Activated T-cell treated with anti-CD3 and anti-CD28 coated beads, Interleukin-2, amount 50 U/mL, for 24 hours (primary cell): ENCODE measurements at places on chromosomes 6 and 20.

GRCh38 chr20:3775457-3776108 is 5.7 kb downstream of the SPEF1 start:
- no peak for DNase-seq

DNA sequence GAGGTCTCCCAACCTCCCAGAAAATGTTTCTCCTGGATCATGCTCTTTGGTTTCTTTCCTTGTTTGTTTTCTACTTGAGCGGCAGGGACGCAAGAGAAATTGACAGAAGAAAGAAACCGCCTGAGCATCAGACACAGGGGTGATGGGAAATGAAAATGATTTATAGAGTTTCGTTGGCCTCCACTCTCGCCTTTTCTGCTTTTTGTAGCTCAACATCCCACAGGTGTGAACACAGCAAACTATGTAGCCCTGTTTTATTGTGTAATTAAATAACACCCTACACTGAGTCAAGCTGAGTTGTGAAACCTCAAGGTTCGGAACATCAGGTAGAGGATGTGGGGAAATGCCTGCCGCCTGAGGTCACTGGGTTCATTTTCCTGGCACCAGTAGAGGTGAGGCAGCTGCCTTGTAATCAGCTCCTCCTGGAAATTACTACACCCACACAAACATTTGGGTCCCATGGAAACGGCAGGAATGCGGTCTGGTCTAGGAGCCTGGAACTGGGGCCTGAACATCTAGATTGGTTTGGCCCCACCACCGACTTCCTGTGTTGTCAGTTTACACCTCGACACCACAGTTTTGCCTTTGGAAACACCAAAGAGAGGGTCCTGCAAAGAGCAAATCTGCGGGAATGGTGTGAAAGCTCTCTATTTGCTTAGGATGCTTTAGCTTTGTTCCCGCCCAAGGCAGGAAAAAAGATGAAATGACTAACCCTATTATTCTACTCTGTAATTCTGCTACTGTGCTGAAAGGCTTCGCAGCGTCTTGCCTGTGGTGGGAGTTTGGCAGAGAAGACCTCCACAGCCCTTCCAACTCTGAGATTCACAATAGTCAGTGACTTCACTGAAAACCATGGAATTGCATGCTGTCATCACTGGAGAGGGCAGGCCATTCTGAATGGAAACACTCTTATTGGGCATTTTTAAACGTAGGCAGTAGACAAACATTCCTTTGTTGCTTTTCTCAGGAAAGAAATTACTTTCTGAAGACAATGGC is 53.0 kb downstream of the ADAT2 start:
- DNase-seq: peak; percentile 46

- no peak for DNase-seq
These were observed 25.8 kb upstream of the PLCG1 start for GRCh38 chr20:41111578-41111951.

DNA sequence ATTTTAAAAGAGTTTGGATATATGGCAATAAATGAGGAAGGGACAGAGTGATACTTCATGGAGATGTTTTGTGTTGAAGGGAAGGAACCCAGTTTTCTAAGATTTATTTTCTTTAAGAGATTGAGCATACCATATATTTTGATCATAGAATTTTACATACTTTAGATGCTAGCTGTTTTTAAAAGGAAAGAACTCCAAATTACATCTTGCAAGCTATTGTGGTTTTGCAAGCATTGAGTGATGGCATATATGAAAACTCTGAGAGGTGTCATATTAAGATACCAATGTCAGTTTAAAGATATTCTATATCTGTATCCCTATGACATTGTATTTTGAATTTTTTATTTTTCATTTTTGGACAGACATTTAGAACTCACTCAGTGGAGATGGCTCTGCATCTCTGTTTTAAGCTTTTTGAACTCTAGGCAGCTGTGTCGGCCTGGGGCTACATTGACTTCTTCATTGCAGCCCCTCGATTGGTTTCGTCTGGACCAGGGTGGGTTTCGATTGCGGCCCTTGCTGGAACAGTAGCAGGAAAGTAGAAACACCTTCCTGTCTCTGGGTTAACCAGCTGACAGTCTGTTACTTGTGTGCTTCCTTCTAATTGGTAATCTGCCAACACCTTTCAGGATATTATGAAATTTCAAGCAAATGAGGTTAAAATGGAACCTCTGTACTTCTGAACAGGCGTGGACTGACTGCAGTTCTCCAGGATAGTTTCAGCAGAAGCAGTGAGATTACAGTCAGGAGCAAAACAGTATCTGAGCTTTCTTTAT is 14.0 kb downstream of the IGF2R start:
- DNase-seq: no peak

- no peak for DNase-seq
These were observed 158.5 kb downstream of the FLRT3 start for GRCh38 chr20:14178952-14179351.

GRCh38 chr20:62269378-62269777 is 31.1 kb downstream of the OSBPL2 start:
- no peak for DNase-seq

- DNase-seq: no peak
These were observed 350.1 kb upstream of the HSF2 start for GRCh38 chr6:122049341-122049740.

GRCh38 chr6:163750431-163751031 is 336.0 kb downstream of the QKI start:
- DNase-seq: no peak

GRCh38 chr20:44743916-44744655 is 1.6 kb upstream of the KCNK15 start:
- no peak for DNase-seq

DNA sequence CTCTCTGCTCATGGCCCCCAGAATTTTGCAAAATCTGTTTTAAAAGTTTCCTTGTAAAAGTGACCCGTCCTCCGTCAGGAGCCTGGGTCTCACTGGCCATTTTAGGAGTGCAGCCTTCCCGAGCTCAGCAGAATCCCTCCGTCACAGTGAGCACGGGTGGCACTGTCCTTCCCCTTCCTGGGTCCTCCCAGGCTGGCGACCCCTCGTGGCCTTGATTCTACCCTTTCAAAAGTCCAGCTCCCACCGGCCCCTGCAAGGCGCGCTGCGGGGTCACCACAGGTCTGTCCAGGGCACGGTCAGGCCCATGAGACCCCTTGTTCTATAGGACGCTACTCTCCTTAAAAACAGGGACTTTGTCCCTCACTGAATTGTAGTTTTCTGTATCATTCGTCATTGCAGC is 112.7 kb downstream of the PSMB1 start:
- DNase-seq: no peak

DNA sequence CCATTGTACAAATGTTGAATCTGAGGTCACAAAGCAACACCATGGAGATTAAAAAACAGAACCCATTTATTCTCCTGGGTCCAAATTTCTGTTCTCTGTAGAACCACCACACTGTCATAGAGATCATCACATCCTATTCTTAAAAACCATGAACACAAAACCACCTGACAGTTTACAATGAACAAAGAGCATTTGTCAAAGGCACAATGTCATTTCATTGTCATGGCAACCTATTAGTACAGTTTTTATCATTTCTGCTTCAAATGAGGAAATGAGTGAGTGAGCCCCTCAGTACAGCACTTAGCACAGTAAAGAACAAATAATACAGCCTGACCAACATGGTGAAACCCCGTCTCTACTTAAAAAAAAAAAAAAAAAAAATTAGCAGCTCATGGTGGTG is 23.1 kb upstream of the LAMP5 start:
- DNase-seq: no peak

- DNase-seq: no peak
These were observed 626.1 kb upstream of the ID4 start for GRCh38 chr6:19210849-19211590.

DNA sequence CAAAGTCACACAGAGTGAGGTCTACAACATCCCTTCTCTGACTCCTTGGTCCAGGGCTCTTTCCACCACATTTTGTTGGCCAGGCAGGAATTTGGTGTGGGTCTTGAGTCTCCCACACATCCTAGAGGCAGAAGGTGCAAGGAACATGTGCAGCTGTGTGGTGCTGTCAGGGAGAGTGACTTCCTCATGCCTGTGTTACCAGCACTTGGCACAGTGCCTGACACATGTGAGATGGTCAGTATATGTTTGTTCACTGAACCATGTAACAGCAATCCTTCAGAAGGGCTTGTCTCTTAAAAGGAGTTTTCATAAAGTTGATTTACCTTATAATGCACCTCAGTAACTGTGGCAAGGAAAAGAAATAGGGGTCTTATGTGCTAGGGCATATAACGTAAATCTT is 168.5 kb downstream of the CDC5L start:
- DNase-seq: no peak

- DNase-seq: peak; percentile 83
These were observed at the start of gene ZKSCAN8 for GRCh38 chr6:28141500-28142329. ZKSCAN8 (plus strand) TSS chr6:28141883; CDS start chr6:28148408, 6,525 bp downstream.

GRCh38 chr6:97645757-97646156 is 362.7 kb upstream of the MMS22L start:
- no peak for DNase-seq

DNA sequence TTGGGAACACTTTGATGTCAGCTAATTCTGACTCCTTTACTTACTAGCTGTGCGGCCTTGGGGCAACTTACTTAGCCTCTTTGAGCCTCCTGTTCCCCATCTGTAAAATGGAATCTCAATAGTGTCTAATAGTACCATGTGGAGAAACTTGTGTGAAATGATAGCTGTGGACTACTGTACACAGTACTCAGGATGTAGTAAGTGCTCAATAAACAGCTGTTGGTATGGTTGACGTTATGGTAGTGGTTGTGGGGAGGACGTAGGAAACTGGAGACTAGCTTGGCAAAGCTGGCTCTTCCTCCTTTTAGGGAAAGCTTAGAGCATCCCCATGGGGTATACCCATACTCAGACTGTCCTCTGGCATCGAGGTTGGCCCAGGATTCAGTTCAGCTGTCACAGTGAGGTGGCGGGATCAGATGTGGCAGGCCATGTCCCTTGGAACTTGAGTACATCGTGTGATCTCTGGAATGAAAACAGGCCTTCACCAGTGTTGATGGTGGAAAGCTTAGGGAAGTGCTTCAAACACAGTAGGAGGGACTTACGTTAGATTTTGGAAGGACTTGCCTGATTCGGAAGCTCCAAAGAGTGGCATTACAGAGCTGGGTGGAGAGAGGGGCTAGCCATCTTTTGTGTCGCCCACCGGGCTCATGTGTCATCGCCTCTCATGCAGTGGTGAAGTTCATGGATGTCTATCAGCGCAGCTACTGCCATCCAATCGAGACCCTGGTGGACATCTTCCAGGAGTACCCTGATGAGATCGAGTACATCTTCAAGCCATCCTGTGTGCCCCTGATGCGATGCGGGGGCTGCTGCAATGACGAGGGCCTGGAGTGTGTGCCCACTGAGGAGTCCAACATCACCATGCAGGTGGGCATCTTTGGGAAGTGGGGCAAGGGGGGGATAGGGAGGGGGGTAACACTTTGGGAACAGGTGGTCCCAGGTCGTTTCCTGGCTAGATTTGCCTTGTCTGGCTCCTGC is 7.1 kb downstream of the VEGFA start:
- DNase-seq: no peak

DNA sequence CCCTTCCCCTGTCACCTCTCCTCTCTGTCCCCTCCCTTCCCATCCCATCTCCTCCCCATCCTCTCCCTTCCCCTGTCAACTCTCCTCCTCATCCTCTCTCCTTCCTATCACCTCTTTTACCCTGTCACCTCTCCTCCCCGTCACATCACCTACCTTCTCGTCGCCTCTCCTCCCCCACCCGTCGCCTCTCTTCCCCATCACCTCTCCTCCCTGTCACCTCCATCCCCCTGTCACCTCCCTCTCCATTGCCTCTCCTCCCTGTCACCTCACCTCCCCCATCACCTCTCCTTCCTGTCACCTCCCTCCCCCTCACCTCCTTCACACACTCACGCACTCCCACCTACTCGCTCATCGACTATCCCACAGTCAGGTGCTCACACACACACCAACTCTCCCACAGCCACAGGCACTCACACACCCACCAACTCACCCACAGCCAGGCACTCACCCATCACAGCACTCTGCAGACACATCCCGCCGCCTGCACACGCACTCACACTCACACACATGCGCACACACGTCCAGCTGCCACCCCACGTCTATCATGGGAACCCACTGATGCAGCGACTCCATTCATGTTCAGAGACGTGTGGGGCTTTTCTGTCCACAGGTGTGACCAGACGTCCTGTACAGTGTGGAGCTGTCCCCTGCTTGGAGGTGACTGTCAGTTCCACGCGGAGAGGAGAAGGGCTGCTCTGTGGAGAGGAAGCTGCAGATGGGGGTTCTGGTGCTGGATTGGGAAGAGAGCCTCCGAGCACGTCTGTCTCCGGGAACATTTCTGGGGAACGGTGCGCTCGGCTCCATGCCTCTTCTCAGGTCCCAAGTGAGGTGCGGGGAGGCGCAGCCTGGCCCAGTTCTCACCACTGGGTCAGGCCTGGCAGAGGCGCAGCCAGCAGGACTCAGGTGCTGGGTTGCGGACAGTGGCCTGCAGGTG is 184.3 kb downstream of the TTLL2 start:
- no peak for DNase-seq

- DNase-seq: no peak
These were observed 23.5 kb upstream of the CCN6 start for GRCh38 chr6:112030206-112030960.

GRCh38 chr6:48826152-48826515 is 636.9 kb downstream of the MMUT start:
- no peak for DNase-seq

DNA sequence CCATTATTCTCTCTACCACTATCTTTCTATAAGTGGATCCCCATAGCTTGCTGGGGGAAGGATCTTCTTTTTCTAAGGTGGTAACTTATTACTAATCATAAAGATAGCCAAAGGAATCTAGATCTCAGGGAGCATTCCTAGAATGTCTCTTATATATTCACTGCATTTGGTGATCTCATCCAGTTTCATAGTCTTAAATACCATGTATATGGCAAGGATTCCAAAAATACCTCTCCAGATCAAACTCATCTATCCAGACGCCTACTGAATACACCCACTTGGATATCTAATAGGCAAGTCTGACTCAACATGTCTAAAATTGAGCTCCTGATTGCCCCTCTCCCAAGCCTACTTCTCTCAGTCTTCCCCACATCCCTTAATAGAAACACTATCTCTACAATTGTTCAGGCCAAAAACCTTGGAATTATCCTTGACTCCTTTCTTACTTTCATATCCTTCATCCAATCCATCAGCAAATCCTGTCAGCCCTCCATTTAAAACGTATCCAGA is 264.4 kb downstream of the HACE1 start:
- DNase-seq: no peak

DNA sequence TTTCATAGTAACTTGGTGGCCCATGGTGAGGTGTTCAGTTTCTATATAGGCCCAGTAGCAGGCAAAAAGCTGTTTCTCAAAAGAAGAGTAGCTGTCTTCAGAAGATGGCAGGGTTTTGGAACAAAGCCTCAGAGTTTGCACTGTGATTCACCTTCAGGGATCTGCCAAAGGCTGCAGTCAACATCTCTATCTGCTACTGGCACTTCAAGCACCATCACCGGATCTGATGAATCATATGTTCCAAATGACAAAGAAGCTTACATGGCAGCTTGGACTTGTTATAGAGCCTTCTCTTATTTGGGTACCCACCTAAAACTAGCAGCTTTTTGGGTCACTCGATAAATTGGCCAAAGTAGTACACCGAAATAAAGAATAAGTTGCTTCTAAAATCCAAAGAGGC is 39.5 kb downstream of the PKIB start:
- DNase-seq: no peak
